HFFc6 (cell line): ENCODE measurements at places on chromosomes 1 and 21. TPM values are rescaled to one million over a fixed set of nuclear protein-coding genes. Genes with fewer than 3 reads are reported as not detected.

DNA sequence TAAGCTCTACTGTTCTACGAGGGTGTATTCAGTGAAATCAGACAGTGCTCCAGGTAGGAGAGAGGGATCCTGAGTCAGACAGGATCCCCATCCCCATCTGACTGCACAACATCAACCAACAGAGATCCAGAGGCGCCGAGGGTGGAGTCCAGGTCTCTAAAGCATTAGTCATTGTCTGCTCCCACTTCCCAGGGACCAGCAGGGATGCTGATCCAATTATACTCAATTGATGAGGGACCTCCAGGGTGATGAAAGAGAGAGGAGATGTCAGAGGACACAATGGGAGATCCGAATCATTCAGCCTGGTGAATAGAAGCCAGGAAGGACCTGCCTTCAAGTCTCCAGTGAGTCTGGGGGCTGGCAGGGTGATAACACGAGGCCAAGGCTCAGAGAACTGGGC, 39.5 kb upstream of the STMN1 start:
- 0 out of 2 replicates have a peak, but pooled peaks cover 5% of the 10 kb centered on the region for H3K4me1 ChIP-seq
- peaks cover 2% of the 10 kb centered on the region; the same call in 1 of the 2 replicates for H3K27me3 ChIP-seq
- no peak overlapping the region for H3K4me3 ChIP-seq
- H3K36me3 ChIP-seq = peaks cover 12% of the 10 kb centered on the region
- DNase-seq = no peak

DNA sequence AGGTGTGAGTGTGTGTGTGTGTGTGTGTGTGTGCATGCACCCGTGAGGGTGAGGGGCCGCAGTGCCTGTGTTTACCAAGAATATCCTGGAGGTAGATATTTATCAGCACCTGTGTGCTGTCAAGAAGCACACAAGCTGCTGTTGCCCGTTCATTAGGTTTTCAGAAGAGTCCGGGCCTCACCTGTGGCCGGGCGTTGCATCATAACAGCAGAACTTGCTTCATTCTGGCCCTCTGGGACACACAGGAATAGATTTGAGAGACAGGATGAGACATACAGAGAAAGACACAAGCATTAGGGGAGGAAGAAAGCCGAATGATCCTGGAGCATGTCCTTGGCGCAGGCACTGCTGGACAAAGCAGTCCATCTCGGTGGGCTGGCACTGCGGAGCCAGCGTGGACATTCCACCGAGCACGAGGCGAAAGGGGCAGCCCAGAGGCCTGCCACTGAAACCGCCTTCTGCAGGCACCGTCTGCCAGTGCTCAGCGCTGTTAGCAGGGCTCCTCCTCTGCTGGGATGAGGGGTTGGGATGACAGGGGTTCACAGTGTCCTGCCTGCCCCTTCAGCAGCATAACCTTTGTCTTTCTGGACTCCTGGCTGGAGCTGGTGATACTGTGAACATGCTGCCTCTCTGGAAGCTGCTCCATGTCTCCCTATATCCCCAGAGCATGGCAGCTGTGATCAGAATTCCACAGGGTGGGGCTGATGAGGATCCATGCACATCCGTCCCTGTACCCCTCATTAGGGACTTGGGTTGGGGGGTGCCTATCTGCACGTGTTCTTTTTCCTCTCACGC, 81.1 kb downstream of the PEX14 start:
- no peak overlapping the region for H3K27ac ChIP-seq
- DNase-seq = no peak
- H3K4me1 ChIP-seq = no peaks in the 10 kb centered on the region; the same call in 1 of the 2 replicates
- 0 out of 2 replicates have a peak, but pooled peaks cover under 1% of the 10 kb centered on the region for H3K36me3 ChIP-seq
- no peak overlapping the region for H3K4me3 ChIP-seq
- no peaks in the 10 kb centered on the region for H3K27me3 ChIP-seq

DNA sequence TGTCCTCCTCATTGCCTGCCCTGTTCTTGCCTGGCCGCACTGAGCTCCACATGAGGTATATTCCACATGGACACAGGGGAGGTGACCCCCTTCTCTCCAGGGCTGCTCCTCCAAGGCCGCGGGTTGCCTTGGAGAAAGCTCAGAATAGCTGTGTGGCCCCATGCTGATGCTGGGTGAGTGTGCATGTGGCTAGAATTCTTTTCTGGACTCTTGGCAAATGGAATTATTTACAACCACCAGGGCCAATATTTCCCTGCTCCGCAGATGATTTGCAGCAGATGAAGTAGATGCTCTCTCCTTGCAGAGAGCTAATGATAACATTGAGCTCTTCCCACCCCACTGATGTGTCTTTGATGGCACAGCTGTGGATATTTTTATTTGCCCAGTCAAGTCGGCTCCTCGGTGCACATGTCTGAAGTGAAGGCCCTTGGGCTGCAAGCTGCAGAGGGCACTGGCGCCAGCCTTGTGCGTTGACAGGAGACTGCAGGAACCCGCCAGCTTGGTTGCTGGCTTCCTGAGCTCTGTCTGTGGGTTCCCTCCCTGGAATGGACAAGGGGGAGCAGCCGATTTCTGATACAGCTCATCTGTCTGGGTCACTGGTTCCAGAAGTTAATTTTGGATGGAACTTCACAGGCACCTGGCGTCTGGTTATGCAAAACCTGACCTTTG, 404.7 kb upstream of the VAMP3 start:
- no peaks in the 10 kb centered on the region for H3K36me3 ChIP-seq
- peaks cover 33% of the 10 kb centered on the region for H3K27me3 ChIP-seq
- H3K4me1 ChIP-seq = no peaks in the 10 kb centered on the region
- H3K27ac ChIP-seq = no peak overlapping the region

DNA sequence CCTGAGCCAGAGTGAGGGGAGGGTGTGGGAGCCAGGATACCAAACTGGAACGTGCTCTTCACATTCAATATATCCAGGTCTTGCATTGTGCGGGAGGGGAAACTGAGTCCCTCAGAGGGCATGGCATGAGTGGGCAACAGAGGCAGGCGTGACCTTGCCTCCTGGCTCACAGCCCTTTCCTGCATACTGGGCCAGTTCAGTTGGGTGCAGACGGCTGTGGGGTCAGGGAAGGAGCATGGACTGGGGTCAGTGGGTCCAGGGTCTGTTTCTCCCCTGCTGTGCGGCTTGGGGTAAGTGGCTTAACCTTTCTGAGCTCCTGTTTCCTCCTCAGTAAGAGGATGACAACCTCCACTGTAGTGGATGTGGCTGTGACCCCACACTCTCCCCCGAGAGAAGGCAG, 16.6 kb downstream of the SERINC2 start:
- DNase-seq = no peak
- no peaks in the 10 kb centered on the region; the same call in 1 of the 2 replicates for H3K27me3 ChIP-seq
- H3K36me3 ChIP-seq = peaks cover 24% of the 10 kb centered on the region
- H3K4me3 ChIP-seq = no peak overlapping the region
- H3K4me1 ChIP-seq = no peaks in the 10 kb centered on the region

DNA sequence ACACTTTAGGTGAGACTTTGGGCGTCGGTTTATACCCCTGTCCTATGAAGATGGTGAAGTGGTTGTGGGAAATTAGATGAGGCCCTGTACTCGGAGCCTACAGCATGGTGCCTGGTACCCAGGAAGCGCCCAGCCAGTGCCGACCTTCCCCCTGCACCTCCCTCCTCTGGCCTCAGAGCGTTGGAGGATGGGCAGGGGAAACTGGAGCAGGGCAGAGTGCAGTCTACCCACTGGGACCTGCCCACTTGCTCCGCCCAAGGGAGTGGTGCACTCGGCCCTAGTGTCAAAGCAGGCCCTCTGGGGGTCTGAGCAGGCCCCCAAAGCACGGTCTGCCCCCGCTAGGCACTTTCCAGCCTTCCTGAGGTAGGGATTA, 13.0 kb upstream of the TTC22 start:
- no peak overlapping the region for H3K27ac ChIP-seq
- H3K36me3 ChIP-seq = no peaks in the 10 kb centered on the region
- H3K4me3 ChIP-seq = no peak overlapping the region
- peaks cover 28% of the 10 kb centered on the region for H3K27me3 ChIP-seq
- no peak for DNase-seq
- peaks cover 6% of the 10 kb centered on the region; the same call in 1 of the 2 replicates for H3K4me1 ChIP-seq

GRCh38 chr21:14592296-14593000, 46.3 kb upstream of the SAMSN1 start:
- no peaks in the 10 kb centered on the region for H3K36me3 ChIP-seq
- no peaks in the 10 kb centered on the region for H3K27me3 ChIP-seq
- DNase-seq = no peak
- H3K4me1 ChIP-seq = no peaks in the 10 kb centered on the region

GRCh38 chr21:14603202-14603601, 57.1 kb upstream of the SAMSN1 start:
- H3K27me3 ChIP-seq = no peaks in the 10 kb centered on the region; the same call in 1 of the 2 replicates
- no peaks in the 10 kb centered on the region for H3K36me3 ChIP-seq
- no peak overlapping the region for H3K27ac ChIP-seq
- H3K4me1 ChIP-seq = no peaks in the 10 kb centered on the region

DNA sequence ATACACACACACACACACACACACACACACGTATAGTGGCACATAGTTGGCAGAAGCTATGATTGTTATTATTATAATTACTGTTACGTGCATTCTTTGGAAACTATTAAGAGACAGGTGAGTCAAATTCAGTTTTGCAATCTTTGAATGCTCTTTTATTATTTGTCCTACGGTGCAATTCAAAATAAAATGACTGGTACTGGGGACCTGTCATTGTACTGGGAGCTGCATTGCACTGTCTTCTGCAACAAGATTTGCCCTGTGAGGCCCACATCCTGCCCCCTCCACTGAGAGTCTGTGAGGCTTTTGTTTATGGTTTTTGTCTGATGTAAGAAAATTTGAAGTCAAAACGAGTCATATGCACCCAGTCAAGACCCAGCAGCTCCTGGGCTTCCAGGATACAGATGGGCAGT, 1.9 kb downstream of the LY9 start:
- DNase-seq = no peak
- H3K27me3 ChIP-seq = peaks cover 7% of the 10 kb centered on the region
- H3K36me3 ChIP-seq = no peaks in the 10 kb centered on the region
- no peak overlapping the region for H3K27ac ChIP-seq
- H3K4me3 ChIP-seq = no peak overlapping the region

DNA sequence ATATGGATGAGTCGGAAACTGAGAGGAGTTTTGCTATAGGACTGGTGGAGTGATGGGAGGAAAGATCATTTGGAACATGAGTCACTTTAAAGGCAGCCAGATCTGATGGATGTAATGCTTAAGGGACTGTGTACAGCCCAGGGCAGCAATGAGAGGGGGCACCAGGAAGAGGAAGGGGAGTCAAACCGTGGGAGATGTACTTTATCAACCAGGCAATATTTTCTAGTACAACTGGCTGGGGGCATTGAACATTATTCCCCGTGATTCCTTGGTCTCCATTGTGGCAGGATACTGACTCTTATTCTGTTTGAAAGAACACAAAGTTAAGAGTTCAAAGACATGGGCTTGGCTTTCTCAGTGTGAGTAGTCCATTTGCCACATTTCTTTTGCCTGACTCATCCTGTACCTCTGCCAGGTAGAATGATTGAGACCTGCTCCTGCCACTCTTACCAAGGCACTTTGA, 268.2 kb upstream of the NR5A2 start:
- no peaks in the 10 kb centered on the region for H3K27me3 ChIP-seq
- H3K27ac ChIP-seq = peak overlapping the region; percentile 4
- H3K4me3 ChIP-seq = peak overlapping the region; percentile 31
- H3K4me1 ChIP-seq = peaks cover 16% of the 10 kb centered on the region

- peaks cover 1% of the 10 kb centered on the region; the same call in 1 of the 2 replicates for H3K27me3 ChIP-seq
- peaks cover 22% of the 10 kb centered on the region for H3K36me3 ChIP-seq
- DNase-seq = no peak
- H3K4me3 ChIP-seq = no peak overlapping the region
- peaks cover 88% of the 10 kb centered on the region for H3K4me1 ChIP-seq
- no peak overlapping the region for H3K27ac ChIP-seq
These were observed 28.3 kb downstream of the NEK7 start for GRCh38 chr1:198185146-198185545.

- H3K27me3 ChIP-seq = peaks cover 11% of the 10 kb centered on the region; the same call in 1 of the 2 replicates
- peak; percentile 11 for DNase-seq
- H3K27ac ChIP-seq = no peak overlapping the region
- H3K4me3 ChIP-seq = no peak overlapping the region
These were observed 162.4 kb downstream of the ZSCAN20 start for GRCh38 chr1:33634806-33635205.

DNA sequence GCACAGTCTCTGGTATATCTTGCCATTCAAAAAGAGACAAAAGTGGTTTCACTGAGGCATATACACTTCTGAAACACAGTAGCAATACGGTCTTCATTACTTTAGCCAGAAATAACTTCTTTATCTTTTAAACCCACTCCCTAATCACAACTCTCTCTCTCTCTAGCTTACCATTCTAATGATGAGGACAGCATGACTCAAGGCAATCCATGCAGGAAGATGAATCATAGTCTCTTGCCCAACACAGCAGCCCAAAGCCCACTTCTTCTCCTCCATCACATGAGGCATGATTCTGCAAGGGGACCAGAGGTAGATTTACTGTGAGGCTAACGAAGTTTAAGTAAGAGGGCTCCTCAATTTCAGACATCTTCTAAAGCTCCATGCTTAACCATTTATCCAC, 285.0 kb upstream of the NR5A2 start:
- DNase-seq = peak; percentile 84
- no peaks in the 10 kb centered on the region for H3K27me3 ChIP-seq
- H3K4me1 ChIP-seq = peaks cover 14% of the 10 kb centered on the region

GRCh38 chr1:9045861-9046510, 19.8 kb upstream of the SLC2A7 start:
- no peaks in the 10 kb centered on the region for H3K36me3 ChIP-seq
- no peak for DNase-seq
- peaks cover 8% of the 10 kb centered on the region for H3K4me1 ChIP-seq

DNA sequence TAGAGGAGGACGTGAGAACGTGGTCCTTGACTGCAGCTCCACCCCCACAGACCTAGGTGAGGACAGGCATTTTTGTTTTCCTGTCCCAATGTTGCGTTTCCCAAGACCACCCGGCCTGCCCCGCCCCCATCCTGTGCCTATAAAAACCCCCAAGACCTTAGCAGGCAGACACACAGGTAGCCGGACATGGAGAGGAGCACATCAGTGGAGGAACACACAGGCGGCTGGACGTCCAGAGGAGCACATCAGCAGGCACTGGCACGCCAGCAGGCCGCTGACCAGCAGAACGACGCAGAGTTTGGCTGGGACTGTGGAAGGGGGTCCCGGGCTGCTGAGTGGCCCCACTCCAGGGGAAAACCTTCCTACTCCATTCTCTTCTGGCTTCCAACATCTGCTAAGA, 12.7 kb upstream of the HMGCL start:
- H3K4me1 ChIP-seq = peaks cover 10% of the 10 kb centered on the region
- H3K27me3 ChIP-seq = peaks cover 16% of the 10 kb centered on the region
- H3K36me3 ChIP-seq = no peaks in the 10 kb centered on the region

- no peaks in the 10 kb centered on the region; the same call in 1 of the 2 replicates for H3K36me3 ChIP-seq
- no peak overlapping the region for H3K27ac ChIP-seq
- DNase-seq = no peak
These were observed 45.6 kb upstream of the PGD start for GRCh38 chr1:10353282-10353681.

LIN28A gene
- not detected in 2 replicates for total RNA-seq

SPATA6 gene
- total RNA-seq = 0.97 and 3.2 TPM in 2 replicates

NES gene
- total RNA-seq = 114 to 120 TPM (median 117 TPM) in 3 replicates

GPR37L1 gene
- total RNA-seq = not detected in 2 replicates

TFF2 gene
- total RNA-seq = not detected in 2 replicates

PTPN22 gene
- total RNA-seq = 0.76 to 1.1 TPM (median 0.97 TPM) in 3 replicates

FNDC10 gene
- total RNA-seq = 1.6 and 4.0 TPM in 2 replicates

CYP4X1 gene
- not detected in 2 replicates for total RNA-seq

SLC25A44 gene
- 19.6 and 22.0 TPM in 2 replicates for total RNA-seq

LYSMD1 gene
- total RNA-seq = 5.0 to 6.9 TPM (median 5.8 TPM) in 3 replicates

TRNAU1AP gene
- total RNA-seq = 19.6 and 29.3 TPM in 2 replicates
